ENCODE measurements at places on chromosomes 7 and 10.

- DNase-seq, result no peak
Measured at GRCh38 chr7:73770002-73770859, at the start of gene CLDN3. Gene CLDN3, minus strand, starts transcription at chr7:73770270. Its CDS starts 221 bp downstream, at chr7:73770049.

GRCh38 chr7:112635742-112636141, 154.5 kb downstream of the TMEM168 start:
- no peak for DNase-seq

GRCh38 chr7:75604408-75604807, 112.3 kb downstream of the SPDYE5 start:
- DNase-seq, result no peak

- no peak for DNase-seq
Measured at GRCh38 chr7:75931680-75932079, 16.7 kb downstream of the POR start.

DNA sequence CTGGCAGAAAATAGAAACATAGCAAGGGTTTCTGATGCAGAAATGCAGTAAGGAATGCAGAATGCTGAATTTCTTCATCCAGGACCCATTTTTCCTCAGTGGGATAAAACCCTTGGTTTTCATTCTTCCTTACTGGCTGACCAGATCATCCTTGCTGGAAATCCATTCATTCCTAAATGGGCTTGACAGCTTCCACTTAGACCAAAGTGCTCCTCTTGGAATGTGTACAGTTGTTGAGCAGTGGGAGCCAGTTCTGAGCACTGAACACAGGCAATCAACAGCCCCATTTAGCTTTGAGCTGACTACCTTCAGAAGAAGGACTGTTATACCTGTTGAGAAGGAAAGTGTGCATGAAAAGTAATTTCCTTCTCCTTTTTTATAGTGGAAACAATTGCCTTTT, 232.1 kb downstream of the SORCS3 start:
- DNase-seq, result no peak

GRCh38 chr10:79193694-79194382, 125.1 kb downstream of the ZMIZ1 start:
- DNase-seq, result no peak

DNA sequence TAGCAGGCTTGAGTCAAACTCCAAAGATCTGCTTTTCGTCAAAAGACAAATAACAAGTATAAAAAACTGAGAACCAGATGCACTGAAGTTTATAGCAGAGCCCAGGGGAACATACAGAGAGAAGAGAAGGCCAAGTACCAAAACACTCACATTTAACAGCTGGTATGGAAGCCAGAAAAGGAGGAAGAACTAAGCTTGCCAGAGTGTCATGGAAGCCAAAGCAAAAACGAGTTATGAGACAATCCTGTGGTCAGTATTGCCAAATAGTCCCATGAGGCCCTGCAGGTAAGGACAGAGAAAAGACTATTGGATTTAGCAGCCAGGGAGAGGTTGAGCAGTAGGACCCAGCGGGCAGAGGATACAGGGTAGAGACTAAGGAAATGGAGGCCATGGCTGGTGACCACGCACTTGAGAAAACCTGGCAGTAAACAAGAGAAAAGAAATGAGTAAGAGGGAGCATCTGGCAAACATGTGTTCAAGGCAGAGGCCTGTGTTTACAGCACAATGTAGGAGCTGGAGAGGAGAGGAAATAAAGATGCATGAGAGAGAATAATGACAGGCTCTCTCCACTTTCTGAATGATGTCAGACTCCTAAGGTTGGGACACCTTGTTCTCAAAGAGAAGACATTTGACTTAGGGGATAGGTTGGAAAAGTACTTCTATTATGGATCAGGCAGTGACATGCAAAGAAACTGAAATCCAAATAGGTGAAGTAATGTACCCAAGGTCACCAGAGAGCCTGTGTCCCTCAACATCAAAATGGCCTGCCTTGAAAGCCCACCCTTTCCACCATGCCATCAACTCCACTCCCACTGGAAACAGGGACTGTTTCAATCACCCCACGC, 9.1 kb downstream of the CREB3L2 start:
- DNase-seq, result no peak

DNA sequence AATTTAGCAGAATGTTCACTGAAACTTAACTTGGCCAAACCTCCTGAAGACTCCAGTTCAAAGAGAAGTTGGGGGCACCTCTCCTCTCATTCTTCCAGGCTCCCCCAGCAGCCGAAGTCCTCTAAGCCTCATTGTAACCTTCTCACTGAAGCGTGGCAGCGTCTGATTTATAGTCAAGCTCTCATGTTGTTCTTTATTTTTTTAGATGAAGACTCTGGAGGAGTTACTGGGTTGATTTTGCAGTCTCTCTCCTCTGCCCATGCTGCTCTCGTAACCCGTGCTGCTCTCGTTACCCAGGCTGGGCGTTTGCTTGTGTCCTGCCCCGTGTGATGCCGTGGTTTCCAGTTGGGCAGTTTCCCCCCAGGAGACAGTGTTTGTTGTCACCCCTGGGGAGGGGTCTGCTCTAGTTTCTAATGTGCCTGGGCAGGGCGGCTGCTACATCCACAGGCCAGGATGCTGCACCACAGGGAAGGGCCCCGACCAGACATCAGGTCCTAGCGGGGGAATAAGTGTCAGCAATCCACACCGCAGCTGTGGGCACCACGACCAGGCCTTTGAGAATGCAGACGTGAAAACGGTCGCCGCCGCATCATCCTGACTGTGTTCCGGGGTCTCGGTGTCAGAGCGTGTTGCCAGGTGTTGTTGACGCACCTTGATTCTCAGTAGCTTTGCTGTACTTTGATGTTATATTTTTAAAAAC, 65.2 kb downstream of the WDR37 start:
- no peak for DNase-seq
